ENCODE measurements at places on chromosomes 4 and X.
A peak's percentile ranks its signal among the peaks of the same experiment; 100 is the strongest.

GRCh38 chr4:100060765-100061416 lies 110.8 kb upstream of the H2AZ1 start:
- DNase-seq = no peak

GRCh38 chrX:38172596-38172995 lies 48.1 kb downstream of the SRPX start:
- DNase-seq = no peak

GRCh38 chrX:103615781-103616371 lies 8.1 kb downstream of the TCEAL3 start:
- DNase-seq = no peak

- DNase-seq = no peak
Observed at GRCh38 chr4:146638786-146639505, at the start of gene POU4F2. POU4F2 (plus strand) TSS chr4:146638893; CDS start chr4:146639141, 248 bp downstream.

GRCh38 chr4:477686-478085 lies 21.3 kb downstream of the ZNF721 start:
- DNase-seq = no peak

- DNase-seq = no peak
Observed at GRCh38 chr4:146053891-146054290, 115.3 kb upstream of the ZNF827 start.

- DNase-seq = peak; percentile 65
Observed at GRCh38 chrX:35890699-35891098, 28.8 kb upstream of the CFAP47 start.

DNA sequence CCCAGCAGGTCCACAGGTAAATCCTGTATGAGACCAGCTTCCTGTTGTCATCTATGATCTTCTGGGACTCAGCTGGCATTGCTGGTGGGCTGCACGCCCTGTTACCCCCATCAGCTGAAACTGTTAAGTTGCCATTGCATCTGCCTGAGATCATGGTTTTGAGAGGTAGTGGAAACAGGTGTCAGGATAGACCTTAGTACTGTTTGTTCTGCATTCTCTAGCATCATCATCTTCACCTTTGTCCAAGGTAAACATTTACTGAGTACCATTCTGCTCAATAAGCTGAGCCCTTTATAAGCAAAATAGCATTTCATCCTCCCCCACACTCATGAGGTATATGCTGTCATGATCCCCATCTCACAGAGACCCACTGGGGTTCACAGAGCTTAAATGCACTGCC lies 42.9 kb upstream of the PROM1 start:
- no peak for DNase-seq

- DNase-seq = peak; percentile 22
Observed at GRCh38 chr4:93828995-93829819, 654 bp downstream of the ATOH1 start.

GRCh38 chr4:175773566-175773965 lies 38.5 kb downstream of the GPM6A start:
- DNase-seq = no peak

DNA sequence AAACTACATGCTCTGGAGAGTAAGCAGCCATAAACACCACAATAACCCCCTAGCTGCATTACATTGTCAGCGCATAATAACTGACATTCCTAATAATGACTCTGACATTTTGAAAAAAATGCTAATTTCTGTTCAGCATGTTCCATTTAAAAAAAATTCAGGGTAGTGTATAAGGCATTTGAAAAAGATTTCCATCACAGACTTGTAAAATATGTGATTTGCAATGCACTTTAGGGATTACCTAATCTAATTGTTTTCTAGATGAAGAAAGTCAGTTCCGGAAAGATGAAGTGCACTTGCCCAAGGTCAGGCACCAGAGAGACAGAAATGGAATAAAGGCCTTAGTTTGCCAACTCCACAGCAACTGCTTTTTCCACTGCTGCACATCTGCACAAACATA lies 55.3 kb downstream of the FANCB start:
- no peak for DNase-seq

- DNase-seq = no peak
Observed at GRCh38 chrX:16458208-16458607, 191.8 kb upstream of the S100G start.

- DNase-seq = no peak
Observed at GRCh38 chr4:148857239-148857972, 415.2 kb upstream of the NR3C2 start.

DNA sequence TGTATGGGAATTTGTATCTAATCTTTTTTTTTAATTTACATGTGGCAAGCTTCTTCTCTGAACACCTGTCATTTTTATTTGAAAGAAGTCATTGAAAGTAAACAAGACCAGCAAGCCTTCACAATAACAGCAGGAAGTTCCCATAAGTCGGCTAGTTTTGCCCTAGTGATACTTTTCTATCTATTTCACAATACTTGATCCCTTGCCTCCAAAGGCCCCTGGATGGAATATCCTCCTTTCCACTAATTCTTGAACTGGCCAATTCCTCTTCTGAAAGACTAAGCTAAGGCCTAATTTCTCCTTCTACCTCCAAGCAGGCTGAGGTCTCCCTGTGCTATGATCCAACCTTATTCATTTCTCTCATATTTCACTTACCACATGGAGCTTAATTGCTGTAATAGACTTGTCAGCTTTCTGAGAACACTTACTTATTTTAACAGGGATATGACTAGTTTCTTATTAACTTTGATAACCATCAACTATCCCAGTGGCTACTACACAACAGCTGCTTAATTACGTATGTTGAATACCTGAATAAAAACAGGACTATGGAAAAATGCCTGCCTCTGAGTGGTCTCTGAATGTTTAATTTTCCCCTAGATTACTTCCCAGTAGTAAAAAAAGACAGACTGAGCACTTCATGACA lies 194.2 kb downstream of the MAD2L1 start:
- DNase-seq = no peak

DNA sequence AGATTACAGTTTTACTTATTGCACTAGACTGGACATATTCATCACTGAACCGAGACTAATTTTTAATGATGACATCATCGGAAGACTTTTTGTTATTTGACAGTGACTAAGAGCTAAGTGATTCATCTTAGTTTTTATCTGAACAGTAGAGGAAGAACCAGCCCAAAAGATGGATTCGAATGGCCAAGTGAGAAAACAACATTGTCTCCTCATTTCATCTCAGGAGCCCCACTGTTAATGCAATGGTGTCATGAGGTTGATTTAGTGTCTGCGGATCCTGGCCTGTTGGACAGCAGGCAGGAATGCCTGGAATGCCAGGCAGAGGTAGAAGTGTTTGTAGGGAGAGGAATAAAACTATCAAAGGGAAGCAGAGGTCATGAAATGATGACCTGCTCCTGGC lies 37.8 kb upstream of the HPF1 start:
- no peak for DNase-seq
